ENCODE measurements at places on chromosomes 3 and 15. TPM values are rescaled to one million over a fixed set of nuclear protein-coding genes. Genes with fewer than 3 reads are reported as not detected.

The SERPINI1 gene
- total RNA-seq: 1.2 TPM

The FHIT gene
- 4.8 TPM for total RNA-seq

The RHOV gene
- not detected for total RNA-seq

The GP5 gene
- 1.4 TPM for total RNA-seq

The GRAMD1C gene
- total RNA-seq: 0.70 TPM

The DPPA2 gene
- total RNA-seq: not detected

The RCN2 gene
- 31.8 TPM for total RNA-seq

The PRR20G gene
- total RNA-seq: not detected

The GLT8D1 gene
- 38.2 TPM for total RNA-seq

The NANOGP8 gene
- not detected for total RNA-seq

The ACTC1 gene
- total RNA-seq: not detected

The CELF6 gene
- total RNA-seq: 0.70 TPM

The CASR gene
- total RNA-seq: not detected

The ECE2 gene
- not detected for total RNA-seq

The IL17RE gene
- 1.8 TPM for total RNA-seq

The GREM1 gene
- total RNA-seq: not detected

The SLC28A1 gene
- not detected for total RNA-seq

The C3orf70 gene
- total RNA-seq: not detected

The GPR149 gene
- total RNA-seq: not detected

The BNC1 gene
- total RNA-seq: not detected

The TMEM108 gene
- total RNA-seq: not detected

The CD80 gene
- 19.1 TPM for total RNA-seq
